A549 treated with Hydrocortisone at 1 μM for 4 hours (cell line): ENCODE measurements at places on chromosomes 1 and 21. TPM values are rescaled to one million over a fixed set of nuclear protein-coding genes. Genes with fewer than 3 reads are reported as not detected.

Gene KLHDC9
- 1.5 to 2.6 TPM (median 1.9 TPM) in 5 replicates for total RNA-seq

Gene SFPQ
- total RNA-seq: 175 to 284 TPM (median 190 TPM) in 5 replicates

Gene UBAP2L
- total RNA-seq: 98.4 to 113 TPM (median 105 TPM) in 5 replicates

Gene AADACL4
- total RNA-seq: not detected in 5 replicates

Gene FABP3
- total RNA-seq: not detected in 5 replicates

Gene WNT3A
- 0.02 to 0.05 TPM (median 0.03 TPM) in 3 of 5 replicates, not detected in the others for total RNA-seq

Gene AMY1B
- total RNA-seq: not detected in 5 replicates

Gene RNF186
- not detected in 5 replicates for total RNA-seq
